ENCODE measurements at places on chromosomes 2 and 18.

GRCh38 chr18:57431002-57431382, 4.2 kb upstream of the ONECUT2 start:
- DNase-seq, result no peak

GRCh38 chr18:66066191-66066590, 315.4 kb downstream of the CDH7 start:
- DNase-seq, result no peak

GRCh38 chr18:50518787-50519546, 40.9 kb upstream of the MAPK4 start:
- no peak for DNase-seq

- DNase-seq, result no peak
Measured at GRCh38 chr2:207952564-207953345, 72.6 kb downstream of the PLEKHM3 start.

DNA sequence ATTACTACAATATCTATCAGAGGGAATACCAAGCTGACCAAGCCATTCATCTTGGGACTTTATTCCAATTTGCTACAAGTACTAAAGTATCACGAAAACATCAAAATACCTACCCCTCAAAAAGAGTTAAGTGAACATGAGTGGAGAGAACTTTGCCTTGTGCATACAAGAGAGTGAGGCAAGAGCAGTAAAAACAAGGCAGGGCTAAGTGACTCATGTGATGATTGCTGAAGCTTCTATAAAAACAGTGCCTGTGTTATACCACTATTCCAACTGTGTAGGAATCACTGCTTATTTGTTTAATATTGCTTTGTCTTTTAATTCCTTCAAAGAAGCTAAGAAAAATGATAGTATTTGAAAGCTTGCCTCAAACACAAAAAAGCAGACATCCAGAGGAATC, 61.2 kb downstream of the FARSB start:
- DNase-seq, result no peak

GRCh38 chr2:175676813-175677212, 325.3 kb downstream of the LNPK start:
- DNase-seq, result peak; percentile 2

DNA sequence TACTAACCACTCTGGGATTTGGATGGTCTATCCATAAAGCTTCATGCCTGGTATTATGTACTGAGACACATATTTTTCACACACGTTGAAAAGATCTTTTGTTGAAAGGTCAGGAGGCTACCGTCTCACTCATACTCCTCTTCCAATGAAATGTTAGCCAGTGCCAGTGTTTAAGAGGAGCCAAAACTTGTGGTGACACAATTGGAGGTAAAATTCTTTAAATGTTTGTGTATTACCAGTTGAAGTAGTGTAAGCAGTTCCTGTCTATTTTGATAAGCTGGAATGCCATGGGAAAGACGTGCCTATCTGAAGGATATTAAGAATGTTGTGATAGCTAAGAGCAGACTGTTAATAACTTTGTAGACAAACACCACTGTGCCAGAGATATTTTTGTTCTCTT, 32.1 kb downstream of the MARCHF7 start:
- no peak for DNase-seq

DNA sequence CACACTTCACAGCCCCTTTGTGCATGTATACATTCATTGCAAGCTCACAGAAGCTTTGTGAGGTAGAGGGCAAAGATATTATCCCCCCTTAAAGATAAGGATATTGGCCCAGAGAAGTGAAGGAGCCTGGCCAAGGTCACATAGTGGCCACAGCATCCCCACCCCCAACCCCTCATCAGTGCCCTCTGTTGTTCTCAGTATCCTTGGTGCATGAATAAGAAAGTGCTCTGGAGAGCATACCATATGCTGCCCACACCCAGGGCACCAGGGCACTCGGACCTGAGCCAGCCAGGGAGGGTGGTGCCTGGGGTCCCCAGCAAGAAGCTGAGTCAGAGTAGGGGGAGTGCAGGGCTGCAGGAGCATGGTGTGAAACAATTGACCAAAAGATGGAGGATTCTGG, 3.3 kb downstream of the DYSF start:
- no peak for DNase-seq

GRCh38 chr2:148303161-148303560, 282.3 kb downstream of the MBD5 start:
- no peak for DNase-seq

GRCh38 chr18:48545757-48546321, 7.0 kb downstream of the CTIF start:
- peak; percentile 90 for DNase-seq

DNA sequence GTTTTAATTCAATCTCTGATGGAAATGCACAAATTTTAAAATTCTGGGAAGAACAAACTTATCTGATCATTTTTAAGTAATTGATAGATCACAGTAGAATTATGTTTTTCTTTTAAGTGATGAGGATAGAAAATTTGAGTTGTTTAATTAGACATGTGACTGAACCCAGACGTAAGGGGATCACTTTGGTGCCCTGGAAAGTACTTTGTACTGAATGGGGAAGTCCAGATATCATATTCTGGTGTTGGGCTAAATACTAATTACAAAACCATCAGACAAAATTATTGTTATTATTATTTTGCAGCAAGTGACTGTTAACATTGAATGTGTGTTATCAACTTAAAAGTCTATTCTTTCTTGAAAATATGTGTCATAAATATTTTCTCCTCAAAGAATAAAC, 994.6 kb downstream of the TSN start:
- no peak for DNase-seq

- DNase-seq, result peak; percentile 58
Measured at GRCh38 chr2:197852108-197852507, 47.7 kb downstream of the PLCL1 start.

DNA sequence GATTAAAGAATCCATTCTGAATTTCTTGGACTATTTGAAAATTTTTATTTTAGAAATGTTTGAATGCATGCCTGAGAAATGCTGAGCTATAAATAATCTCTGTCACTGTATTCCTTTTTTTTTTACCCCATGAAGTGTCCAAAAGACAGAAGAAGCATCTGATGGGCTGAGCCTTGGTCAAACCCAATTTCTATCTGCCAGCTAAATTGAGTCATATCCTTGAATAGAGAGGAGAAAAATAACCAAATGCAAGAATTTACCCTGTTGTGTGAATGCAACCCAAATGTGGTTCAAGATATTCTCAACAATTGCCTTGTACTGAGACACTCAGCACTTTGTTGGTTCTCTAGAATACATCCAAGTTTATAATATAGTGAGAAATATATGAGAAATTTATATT, 223.5 kb downstream of the UBE2E3 start:
- no peak for DNase-seq

GRCh38 chr2:172311921-172312345, 115.5 kb upstream of the ITGA6 start:
- no peak for DNase-seq
